Activated T-helper 1 cell treated with anti-CD3 and anti-CD28 coated beads, Interleukin-2, amount 50 U/mL, for 16 hours (primary cell): ENCODE measurements at places on chromosomes 5 and 9.

- no peak for DNase-seq
Observed at GRCh38 chr5:61362796-61363368, 30.8 kb downstream of the ZSWIM6 start.

- DNase-seq: no peak
Observed at GRCh38 chr5:39218482-39219402, 621 bp downstream of the FYB1 start.

- DNase-seq: no peak
Observed at GRCh38 chr5:14327624-14328023, 184.5 kb downstream of the TRIO start.

DNA sequence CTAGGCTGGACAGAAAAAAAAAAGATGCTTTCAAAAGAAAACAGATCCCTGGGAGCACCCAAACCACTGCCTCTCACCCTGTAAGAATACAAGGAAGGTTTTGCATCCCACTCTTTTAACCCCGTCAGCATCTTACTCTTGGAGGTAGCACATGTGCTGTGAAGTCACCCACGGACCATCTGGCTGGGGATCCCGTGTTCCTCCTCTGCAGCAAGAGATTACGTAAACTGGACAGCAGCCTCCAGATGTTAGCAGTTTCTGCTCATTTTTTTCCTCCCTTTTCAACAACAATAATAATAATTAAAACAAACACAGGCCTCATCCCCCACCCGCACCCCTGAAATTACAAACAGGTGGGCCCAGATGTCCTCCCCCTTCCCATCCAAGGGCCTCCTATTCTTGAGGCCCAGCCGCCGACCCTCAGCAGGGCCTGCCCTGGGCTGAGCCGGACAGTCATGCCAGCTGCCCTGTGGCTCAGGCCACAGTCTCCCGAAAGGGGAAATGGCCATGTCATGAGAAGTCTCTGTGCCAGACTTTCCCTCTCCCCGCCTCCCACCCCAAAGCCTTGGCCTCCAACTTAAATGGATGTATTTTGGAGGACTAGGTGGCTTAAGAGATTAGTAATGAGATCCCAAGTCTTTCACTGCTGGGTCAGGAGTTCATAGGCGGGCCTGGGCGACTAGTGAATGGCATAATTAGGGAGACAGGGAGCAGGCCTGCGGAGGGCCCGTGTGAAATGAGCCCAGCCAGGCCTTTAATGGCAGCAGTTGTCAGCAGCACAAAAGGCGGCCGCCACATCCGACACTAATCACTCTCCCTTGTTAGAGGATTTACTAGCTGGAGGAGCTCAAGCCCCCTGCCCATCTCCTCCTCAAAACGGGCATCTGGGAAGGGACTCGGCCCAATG lies 165.1 kb downstream of the PAPPA start:
- no peak for DNase-seq

DNA sequence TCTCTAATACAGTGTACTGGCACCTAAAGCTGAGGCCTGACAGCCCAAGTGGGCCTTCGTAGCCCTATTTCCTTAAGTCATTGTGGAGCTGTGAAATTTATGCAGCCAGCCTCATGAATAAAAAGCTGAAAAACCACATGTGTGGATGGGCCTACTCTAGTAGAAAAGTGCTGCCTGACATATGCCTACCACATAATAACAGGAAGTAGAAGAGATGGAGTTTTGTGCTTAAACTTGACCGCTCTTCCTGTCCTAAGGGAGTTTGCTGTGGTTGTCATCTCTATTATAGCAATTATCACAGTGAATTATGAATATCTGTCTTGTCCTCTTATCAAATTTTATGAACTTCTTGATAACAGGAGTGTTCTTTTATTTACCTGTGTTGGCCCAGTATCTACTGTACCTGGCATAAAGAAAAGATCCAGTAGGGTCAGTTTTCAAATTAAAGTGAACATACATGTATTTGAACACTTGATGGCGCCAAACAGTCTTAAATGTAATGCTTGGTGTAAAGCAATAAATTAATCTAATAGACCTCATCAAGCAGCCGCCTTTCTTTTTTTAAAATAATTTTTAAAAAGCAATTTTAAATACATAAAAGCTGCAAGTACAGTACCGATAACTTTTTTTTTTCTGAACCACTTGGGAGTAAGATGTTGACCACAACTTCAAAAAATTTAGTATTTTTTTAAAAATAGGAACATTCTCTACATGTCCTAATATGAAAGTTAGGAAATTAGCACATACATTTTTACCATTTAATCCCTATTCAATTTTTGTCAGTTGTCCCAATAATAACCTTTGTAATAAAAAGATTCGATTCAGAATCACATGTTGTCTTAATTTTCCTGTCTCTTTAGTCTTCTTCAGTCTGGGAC lies 51.0 kb downstream of the FKTN start:
- DNase-seq: no peak

- DNase-seq: no peak
Observed at GRCh38 chr5:116428966-116429365, 145.7 kb downstream of the SEMA6A start.
